C1 segment of cervical spinal cord (tissue), 14 donors: ENCODE measurements at places on chromosomes 5 and 9.

DNA sequence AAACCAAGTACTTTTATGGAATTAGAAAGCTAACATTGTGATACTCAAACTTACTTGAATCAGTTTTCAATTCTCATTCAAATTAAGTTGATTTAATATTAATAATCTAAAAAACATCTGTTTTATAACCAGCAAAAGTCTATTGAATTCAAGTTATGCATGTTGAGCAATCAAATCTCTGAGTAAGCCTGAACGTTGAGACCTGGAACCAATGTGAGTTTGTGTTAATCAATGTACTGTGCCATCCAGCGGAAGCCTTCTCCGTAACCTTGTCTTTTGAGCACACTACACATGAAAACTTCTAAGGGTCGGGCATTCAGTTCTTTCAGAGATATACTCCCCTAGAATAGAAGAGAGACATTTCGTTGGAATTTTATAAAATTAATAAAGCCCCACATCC, 25.9 kb downstream of the SAR1B start:
- DNase-seq: no peak

GRCh38 chr5:149930043-149930748, 14.4 kb downstream of the PDE6A start:
- no peak for DNase-seq

GRCh38 chr5:171449426-171449825, 30.0 kb downstream of the FGF18 start:
- no peak for DNase-seq

- DNase-seq: no peak
These were observed 10.9 kb upstream of the AFAP1L1 start for GRCh38 chr5:149260761-149261160.

DNA sequence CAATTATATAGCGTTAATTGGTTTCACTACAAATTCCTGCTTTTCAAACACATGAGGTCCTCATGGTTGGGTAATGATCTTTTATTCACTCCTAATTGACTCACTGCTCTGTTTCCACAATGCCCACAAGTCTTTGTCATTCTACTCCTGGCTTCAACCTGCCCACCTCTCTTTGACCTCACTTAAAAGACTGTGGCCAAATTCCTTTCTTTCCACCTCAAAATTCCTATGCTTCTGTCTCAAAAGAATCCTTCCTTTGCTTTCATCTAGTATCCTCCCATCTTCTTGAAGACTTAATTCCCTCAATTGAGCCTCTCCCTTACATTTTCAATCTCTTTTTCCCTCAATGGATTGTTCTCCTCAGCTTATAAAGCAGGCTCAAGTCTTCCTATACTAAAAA, 4.9 kb downstream of the APBA1 start:
- DNase-seq: no peak
